ENCODE measurements at places on chromosomes 16 and 17.

DNA sequence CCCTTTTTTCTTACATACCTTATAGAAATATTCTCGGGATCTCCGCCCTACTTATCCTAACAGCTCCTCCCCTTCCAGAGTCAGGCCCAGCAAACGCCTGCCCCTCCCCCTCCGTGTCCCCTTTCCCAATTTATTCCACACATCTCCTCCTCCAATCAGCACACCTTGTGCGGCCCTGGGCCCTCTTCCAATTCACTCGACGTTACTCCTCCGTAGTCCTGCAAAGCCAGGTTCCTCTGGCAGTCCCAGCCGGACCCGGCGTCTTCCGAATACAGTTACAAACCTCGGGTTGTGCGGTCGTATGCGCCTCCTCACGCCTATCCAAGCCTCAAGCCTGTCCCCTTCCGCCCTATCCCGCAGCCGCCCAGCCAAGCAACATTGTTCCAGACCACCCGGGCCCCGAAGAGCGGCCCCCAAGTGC lies 677 bp downstream of the CBX1 start:
- DNase-seq: no peak

DNA sequence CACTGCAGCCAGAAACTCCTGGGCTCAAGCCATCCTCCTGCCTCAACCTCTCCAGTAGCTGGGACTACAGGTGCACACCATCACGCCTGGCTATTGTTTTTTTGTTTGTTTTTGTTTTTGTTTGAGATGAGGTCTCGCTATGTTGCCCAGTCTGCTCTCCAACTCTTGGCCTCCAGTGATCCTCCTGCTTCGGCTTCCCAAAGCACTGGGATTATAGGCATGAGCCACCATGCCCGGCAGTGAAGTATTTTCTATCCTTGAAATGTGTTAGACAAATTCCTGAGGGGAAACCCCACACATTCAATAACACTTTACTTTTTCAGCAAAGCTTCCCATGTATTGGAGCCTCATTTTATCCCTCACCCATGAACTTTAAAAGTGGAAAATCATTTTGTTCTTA lies 81.2 kb upstream of the KIFC3 start:
- no peak for DNase-seq

DNA sequence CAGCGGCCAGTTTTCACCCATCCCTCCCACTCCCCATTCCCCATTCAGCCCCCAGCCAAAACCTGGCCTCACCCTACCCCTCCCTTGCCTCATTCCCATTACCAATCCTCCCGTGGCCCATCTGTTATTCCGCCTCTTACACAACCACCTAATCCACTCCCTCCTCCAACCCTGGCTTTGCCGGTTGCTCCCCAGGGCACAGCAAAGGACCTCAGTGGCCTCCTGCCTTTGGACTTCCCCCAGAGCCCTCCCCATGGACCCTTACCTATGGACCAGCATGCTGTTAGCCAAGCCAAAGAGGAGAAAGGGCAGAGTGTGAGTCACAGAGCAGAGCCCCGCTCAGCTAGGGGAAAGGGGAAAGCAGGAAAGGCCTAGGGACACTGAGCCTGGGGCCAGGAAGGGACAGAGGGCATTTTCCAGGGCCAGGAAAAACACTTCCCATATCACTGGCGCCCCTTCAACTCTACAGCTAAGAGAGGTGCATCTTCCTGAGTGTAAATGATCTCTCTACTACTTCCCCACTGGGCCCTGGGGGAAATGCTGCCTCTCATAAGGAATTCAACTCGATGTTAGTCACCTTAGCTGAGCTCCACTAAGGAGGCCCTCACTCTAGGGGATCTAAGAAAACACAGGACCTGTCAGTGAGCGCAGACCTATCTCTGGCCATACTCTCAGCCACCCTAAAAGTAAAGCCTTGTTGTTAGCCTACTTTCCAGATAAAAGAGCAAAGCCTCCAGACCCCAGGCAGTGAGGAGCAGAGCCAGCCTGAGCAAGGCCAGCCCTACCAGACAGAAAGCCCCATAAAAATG lies 10.6 kb downstream of the PEMT start:
- DNase-seq: no peak

DNA sequence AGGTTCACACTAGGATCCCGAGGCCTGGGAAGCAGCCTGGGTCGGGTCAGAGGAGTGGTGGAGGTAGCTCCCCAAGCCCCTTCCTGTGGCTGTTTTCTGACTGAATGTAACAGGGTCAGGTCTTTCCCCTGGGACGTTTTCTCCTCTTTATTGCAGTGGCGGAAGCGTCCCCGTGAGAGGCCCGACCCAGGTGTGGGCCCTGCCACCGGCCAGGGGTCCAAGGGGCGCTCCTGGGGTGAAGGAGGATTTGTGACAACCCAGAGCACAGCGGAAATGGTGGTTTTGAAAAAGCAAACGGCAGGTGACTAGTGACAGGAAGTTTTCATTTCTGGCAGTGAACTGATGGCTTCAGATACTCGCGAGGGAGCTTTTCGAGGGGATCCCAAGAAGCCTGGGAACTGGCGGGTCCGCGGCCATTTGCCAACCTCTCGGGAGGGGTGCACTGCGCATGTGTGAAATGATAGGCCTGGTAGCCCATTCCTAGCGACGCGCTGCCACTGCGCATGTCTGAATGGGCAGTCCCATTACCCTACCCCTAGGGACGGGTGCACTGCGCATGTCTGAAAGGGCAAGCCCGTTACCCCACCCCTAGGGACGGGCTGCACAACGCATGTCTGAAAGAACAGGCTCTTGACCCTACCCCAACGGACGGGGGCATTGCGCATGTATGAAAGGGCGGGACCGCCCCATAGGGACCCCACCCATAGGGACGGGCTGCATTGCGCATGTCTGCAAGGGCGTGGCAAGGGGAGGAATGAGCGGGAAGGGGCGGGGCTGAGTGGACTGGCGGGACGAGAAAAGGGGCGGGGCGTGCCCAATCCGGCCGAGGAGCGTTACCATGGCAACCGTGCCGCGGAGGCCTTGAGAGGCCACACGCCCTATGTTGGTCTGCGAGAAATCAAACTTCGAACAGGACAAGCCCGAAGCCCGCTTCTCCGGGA lies 1747.9 kb downstream of the TP53TG3F start:
- no peak for DNase-seq

GRCh38 chr17:21242026-21242697 lies 11.0 kb downstream of the NATD1 start:
- no peak for DNase-seq

DNA sequence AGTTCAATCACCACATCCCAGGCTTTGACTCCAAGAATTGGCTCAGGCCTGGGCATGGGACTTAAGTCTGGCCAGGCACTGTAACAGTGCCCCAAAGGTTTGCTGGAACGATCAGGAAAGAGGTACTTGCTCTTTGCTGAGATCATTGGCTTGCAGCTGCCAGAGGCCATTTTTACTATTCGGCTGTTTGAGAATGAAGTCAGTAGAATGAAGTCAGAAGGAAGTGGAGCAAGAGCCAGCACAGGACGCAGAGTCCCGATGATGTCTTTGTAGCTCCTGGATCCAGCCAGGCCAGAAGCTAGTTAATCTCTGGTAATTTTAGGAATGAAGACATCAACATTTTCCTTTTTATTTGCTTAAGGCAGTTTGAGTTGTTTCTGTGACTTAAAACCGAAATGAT lies 195.5 kb downstream of the RAB11FIP4 start:
- DNase-seq: no peak
